Stimulated activated CD4-positive, alpha-beta T cell treated with anti-CD3 and anti-CD28 coated beads, Interleukin-15, amount 100 ng/mL, for 24 hours (primary cell): ENCODE measurements at places on chromosomes 7 and 10.

DNA sequence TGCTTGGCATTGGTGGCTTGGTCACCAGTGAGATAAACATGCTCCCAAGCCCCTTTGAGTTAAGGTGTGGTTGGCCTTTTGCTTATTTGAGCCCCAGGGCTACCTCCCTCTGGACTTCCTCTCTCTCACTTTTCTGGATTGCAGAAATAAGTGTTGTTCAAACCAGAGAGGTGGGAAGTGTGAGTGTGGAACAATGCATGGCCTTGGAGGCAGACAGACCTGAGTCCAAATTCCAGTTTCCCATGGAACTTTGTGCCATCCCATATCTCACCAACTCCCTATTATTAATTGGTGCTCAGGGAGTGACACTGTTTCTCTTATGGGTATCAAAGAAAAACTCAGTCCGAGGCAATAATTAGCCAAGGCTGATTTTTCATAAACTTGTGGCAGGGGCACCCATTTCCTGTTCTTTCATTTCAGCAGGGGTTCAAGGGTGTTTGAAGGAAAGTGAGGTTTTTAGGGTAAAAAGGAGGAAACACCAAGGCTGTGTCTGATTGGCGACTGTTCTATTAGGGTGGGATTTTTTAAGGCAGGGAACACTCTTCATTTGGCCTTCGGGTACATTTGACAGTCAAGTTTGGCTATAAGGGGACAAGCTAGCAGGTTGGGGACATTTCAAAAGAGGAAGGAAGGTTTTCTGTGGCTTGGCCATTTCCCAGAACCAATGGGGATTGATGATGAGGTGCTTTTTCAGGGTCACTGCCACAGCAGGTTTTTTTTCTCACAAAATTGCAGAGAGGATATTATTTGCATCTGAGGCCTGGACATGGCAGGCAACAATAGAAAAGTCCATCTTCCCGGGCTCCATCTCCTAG is 148.8 kb upstream of the NPY start:
- DNase-seq: no peak

DNA sequence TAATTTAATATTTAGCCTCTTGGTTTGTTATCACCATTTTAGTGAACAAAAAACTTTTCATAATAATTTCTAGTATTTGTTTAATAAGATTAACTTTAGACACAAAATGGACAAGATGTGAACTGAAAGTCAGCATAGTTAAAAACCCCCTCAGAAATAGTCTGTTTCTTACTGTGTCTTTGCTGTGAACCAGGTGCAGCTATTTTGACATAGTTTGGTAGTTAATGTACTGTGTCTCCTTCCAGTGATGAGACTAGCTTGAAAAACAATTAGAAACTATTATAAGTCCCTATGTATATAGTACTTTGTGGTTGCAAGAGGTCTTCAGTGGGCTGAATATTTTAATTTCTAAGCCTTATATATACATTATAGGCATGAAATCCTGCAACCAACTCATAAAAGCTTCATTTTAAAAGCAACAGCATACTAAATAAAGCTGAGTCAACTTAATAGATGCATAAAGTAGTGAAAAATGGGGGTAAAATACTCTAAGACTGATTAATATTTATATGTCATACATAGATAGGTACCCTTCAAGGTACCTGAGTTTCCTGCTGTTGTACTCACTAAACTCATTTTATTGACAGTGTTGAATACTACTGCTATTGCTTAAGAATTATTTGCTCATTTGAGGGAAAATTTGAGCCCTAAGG is 19.2 kb downstream of the DMTF1 start:
- DNase-seq: no peak

- no peak for DNase-seq
Measured at GRCh38 chr10:132146271-132146671, 40.5 kb upstream of the DPYSL4 start.

DNA sequence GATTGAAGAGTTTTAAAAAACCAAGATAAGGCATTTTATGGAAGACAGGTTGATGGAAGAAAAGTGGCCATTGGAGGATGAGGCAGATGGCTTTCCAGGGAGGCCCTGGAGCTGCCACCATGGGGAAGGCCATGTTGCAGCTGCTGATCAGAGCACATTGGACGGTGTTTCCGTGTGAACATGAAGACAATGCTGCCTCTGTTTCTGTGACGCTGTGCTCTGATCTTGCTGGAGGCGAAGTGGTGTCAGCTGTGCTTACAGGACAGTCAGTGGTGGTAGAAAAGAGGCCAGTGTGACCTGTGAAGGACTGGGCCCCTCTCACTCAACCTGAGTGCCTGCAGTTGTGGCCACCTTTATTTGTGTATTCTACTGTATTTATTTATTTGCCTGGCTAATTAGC is 132.9 kb downstream of the FAM204A start:
- no peak for DNase-seq

DNA sequence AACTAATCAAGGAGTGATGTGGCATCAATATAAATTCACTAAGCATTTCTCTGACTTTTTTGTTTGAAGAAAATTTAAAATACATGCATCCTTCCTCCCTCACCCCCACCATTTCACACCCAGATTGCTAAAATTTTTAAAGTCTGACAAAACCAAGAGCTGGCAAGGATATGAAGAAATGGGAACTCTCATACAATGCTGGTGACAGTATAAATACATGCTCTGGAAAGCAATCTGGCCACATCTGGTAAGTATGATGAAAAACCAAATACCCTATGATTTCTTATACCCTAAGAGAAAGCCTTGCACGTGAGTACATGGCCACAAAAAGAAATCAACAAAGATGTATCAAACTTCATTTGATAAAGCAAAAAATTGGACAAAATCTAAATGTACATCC is 31.2 kb downstream of the P4HA1 start:
- DNase-seq: no peak

GRCh38 chr10:25933653-25934608 is at the start of gene MYO3A:
MYO3A (plus strand) TSS chr10:25934229; CDS start chr10:25952111, 17,882 bp downstream.
- peak; percentile 2 for DNase-seq

DNA sequence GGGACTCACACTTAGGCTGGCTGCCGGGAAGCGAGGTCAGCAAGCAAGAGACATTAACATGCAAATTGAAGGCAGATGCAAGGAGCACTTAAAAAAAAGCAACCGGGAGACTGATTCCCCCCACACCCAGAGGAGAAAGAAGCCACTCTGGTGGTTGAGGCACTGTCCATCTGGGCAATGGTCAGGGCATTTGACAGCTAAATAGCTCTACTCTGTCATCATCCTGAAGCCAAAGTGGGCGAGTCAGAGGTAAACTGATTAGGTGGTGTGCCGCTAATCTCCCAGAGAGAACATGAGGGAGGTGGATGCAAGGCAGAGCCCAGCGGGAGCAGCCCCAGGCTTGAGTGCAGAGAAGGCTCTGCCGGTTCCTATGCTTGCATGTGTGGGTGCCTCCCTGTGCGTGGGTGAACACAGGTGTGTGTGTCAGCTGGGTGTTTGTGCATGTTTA is 100.6 kb downstream of the PLXNA4 start:
- DNase-seq: no peak

- DNase-seq: no peak
Measured at GRCh38 chr10:48672596-48673265, 11.9 kb upstream of the WDFY4 start.

- DNase-seq: no peak
Measured at GRCh38 chr10:17380016-17380415, 74.4 kb downstream of the ST8SIA6 start.

GRCh38 chr10:88657901-88658300 is 6.3 kb upstream of the LIPF start:
- DNase-seq: no peak

- peak; percentile 67 for DNase-seq
Measured at GRCh38 chr10:26890956-26891355, 30.2 kb upstream of the ABI1 start.

DNA sequence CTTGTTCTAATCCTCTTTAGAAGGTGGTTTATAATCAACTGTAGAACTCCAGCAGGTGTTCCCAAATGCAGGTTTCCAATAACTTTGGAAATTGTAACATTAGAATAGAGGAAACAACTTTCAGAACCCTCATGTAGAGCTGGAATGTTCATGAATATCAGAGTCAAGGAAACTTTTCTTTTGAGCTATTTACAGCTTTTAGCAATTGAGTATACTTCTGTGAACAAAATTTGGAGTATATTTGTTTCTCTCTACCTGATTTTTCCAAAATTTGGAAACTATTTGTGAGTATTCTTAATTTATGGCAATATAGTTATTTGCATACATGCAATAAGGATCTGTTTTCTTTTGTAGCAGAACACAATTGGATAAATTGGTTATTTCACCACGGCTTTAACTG is 2.8 kb upstream of the CFAP43 start:
- DNase-seq: no peak

DNA sequence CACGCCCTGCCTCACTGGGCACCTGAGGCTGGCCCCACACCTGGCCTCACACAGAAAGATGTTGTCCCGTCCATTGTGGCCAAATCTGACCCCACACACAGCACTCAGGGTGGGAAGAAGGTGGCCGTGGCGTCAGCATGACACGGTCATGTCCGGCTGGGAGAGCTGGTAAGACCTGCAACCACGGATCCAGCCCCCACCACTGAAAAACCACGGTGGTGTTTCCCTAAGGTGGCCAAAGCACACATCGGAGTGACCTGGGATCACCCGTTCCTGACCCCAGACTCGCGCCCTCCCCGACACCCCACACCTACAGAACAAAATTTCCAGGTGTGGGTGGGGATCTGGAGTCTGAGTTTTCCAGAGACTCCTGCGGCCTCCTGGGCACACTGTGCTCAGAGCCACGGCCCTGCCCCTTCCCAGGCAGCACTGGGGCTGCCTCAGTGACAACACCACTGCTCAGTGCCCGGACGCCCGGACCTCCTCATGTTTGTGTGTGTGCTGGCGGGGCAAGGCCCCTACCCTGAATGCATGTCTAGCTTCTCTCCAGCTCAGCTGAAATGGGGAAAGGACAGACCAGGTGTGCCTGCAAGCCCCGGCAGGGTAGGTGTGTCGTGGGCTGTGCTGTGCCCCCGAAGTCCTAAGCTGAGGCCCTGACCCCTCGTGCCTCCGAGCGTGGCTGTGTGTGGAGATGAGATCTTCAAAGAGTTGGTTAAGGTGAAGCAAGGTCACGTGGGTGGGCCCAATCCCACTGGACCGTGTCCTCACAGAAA is 36.1 kb downstream of the STK32C start:
- no peak for DNase-seq
